SJSA1 (cell line): ENCODE measurements at places on chromosomes 3 and 15. TPM values are rescaled to one million over a fixed set of nuclear protein-coding genes. Genes with fewer than 3 reads are reported as not detected.

DNA sequence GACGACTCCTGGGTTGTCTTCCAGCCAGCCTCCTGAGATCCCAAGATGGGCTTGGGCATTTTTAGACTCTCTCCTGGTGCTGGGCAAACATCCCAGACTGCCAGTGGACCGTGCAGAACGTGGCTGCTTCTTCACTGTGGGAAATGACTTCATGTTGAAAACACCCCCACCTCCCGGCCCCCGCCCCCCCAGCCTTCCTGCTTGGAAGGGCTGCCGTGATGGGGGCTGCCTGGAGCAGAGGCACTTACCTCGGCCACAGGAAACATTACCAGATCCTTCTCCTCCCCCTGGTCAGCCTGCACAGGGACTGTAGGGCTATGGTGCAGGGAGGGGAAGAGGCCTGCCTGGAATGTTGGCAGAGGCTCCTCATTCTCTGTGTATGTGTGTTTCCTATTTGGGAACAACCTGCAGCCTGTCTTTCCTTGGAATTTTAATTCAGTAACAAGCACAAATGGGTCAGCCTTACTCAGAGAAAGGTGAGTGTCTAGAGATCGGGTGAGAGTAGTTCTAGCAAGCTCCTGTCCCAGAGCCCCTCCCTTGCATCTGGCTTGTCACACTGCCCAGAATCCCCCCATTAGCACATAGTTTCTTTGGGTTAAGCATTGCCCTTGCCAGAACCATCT is 90.8 kb downstream of the ANP32A start:
- H3K36me3 ChIP-seq, result no peaks in the 10 kb centered on the region
- H3K4me3 ChIP-seq, result no peak overlapping the region
- peaks cover 14% of the 10 kb centered on the region for H3K27me3 ChIP-seq
- no peak overlapping the region for H3K27ac ChIP-seq
- no peak for DNase-seq
- no peaks in the 10 kb centered on the region for H3K4me1 ChIP-seq

GRCh38 chr3:120177151-120177550 is 82.9 kb upstream of the GSK3B start:
- peak overlapping the region; percentile 87 for H3K27ac ChIP-seq
- no peaks in the 10 kb centered on the region for H3K27me3 ChIP-seq
- H3K4me3 ChIP-seq, result no peak overlapping the region; the same call in 1 of the 2 replicates

- H3K27ac ChIP-seq, result no peak overlapping the region
- no peak for DNase-seq
- no peaks in the 10 kb centered on the region for H3K4me1 ChIP-seq
Observed at GRCh38 chr3:126552688-126553283, 5.9 kb downstream of the C3orf22 start.

GRCh38 chr3:72961752-72962151 is 34.9 kb upstream of the PPP4R2 start:
- H3K4me3 ChIP-seq, result no peak overlapping the region
- no peaks in the 10 kb centered on the region for H3K4me1 ChIP-seq
- no peak for DNase-seq
- no peak overlapping the region for H3K27ac ChIP-seq
- H3K27me3 ChIP-seq, result no peaks in the 10 kb centered on the region

Gene ANKRD63
- total RNA-seq, result 11.4 and 13.6 TPM in 2 replicates

Gene HTR3E
- not detected in 2 replicates for total RNA-seq

Gene CKMT1B
- total RNA-seq, result not detected in 2 replicates
